ENCODE measurements at places on chromosomes 4 and X.

DNA sequence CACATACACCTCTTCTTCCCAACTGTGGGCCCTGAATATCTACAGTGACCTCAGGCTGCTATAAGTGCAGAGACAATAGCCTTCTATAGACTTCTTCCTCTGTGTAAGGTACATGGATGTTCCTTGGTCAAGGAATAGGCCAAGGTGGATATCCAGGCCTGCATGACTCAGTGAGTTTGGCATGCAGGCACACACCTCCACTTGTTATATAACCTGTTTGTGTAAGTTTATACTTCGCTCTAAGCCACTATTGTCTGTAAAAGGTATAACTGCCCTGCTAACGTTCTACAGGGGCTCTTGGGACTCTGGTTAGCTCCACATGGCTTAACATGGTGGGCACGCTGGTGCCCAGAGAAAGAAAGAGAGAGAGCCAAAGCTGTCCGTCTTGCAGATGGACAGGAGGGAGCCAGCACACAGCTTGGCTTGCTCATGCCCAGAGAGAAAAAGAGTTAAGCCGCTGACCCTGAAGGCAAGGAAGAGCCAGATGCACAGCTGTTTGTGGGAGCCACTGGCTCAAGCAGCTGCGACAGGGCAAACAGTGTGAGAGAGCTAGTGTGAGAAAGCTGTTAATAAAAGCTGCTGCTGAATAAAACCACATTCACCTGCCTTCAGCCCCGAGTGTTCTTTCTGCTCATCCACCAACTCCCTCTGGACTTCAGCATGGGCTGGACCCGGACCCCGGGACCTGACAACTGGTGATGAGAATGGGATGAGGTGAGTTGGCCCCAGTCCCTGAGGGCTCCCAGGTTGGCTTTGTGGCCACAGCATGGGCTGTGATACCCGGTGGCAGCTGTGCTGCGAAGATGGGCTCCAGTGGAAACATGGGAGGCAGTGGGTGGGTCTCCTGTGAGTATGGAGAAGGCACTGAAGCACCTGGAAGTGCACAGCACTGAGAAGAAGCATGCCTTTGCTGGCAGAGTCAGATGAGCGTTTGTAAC is 44.5 kb upstream of the ZBTB33 start:
- DNase-seq, result no peak

DNA sequence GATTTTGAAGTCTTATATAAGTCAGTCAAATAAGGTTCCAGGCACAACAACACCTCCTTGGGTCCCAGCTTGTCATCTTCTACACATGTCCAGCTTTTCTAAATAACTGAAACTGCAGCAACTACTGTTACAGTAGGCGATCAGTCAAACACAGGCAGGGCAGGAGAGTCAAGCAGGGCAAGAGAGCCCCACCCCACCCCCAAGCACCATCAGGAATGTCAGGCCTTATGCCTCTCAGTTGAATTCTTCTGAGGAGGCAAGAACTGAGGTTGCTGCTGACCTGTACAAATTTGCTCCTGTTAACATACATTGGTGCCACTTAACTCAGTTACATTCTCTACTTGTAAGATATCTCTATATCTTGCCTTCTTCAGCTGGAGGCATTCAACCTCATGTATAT is 608.8 kb upstream of the PCDH10 start:
- peak; percentile 36 for DNase-seq

DNA sequence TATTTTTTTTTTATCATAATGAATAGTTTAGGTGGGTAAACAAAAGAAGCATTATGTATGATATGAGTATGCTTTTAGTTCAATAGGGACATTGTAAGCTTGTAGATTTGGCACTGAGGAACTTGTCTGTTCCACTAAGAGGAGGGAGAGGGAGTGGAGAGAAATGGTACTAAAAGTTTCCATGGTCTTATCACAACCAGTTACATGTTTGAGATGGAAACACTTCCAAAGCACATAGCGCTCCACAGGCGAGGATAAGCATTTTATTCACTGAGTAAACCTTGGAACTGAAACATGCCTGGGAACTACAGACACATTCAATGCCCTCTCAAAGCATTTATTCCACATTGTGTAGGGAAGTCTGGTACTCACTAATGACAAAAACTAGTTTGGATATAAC is 15.5 kb downstream of the MYOZ2 start:
- DNase-seq, result no peak

DNA sequence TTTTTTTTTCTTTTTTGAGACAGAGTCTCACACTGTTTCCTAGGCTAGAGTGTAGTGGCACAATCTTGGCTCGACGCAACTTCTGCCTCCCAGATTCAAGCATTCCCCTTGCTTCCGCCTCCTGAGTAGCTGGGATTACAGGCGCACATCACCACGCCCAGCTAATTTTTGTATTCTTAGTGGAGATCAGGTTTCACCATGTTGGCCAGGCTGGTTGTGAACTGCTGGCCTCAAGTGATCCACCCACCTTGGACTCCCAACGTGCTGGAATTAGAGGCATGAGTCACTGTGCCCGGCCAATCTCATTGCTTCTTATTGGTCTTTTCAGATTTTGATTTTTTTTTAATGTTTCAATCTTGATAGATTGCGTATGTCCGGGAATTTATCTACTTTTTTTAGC is 124.4 kb downstream of the NBDY start:
- no peak for DNase-seq

DNA sequence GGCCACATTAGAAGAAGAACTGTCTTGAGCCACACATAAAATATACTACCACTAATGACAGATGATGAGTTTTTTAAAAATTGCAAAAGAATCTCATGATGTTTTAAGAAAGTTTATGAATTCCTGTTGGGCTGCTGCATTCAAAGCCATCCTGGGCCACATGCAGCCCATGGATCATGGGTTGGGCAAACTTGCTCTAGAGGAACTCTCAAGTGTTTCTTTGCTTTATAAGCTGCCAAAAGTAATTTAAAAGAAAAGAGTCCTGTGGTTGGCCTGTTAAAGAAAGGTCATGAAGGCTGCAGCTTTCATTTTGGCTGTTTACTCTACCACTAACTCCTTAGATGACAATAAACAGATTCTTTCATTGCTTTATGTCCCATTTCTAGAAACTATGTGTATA is 218.2 kb downstream of the SCFD2 start:
- DNase-seq, result no peak

DNA sequence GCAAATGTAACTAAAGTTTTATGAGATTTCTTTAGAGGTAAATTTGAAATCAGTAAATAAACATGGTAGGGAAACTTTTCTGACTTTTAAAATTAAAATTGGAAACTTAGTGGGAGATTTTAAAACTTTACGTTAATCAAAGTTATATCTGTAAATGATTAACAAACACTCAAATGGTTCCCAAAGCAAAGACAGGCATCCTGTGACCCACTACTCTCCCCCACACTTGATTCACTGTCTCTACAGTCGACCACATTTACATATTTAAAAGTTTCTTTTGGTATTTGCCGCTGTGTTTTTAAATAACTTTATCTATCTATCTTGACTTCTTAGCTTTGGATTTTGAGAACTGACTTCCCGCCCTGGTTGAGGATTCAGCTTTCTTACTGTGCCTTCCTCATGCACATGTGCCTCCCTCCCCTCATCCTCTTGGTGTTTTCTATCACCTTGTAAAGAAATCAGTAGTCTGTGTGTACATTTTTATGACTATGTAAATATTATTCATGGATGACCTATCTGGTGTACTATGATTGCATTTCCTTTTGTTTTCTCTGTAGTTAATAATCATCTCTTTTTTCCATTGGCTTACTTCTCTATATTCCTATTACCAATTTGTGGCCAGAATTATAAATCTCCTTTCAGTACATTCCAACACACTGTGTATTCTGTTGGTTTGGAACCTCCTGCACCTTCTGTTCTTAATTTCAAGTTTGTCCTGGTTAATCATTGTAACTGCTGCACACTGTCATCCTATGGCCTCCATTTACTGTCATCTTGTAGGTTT is 72.6 kb downstream of the WWC2 start:
- DNase-seq, result no peak

DNA sequence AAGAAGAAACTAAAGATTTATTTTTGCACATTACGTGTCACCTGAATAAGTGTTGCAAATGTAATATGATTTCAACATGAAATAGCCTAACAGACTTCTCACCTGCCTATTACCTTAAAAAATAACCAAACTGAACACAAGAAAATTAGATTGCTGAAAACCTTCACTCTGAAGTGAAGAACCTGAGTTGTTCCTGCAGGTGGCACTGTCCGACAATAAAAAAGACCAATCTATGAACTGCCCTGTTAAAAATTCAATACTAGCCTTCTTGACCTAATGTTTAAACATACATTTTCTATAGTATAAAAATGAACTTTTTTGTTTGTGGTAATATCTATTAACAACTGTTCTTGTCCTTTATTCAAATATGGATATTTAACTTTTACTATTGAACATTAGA is 69.2 kb upstream of the PNPLA4 start:
- DNase-seq, result peak; percentile 51

GRCh38 chr4:7259039-7259438 is 66.7 kb downstream of the SORCS2 start:
- no peak for DNase-seq

DNA sequence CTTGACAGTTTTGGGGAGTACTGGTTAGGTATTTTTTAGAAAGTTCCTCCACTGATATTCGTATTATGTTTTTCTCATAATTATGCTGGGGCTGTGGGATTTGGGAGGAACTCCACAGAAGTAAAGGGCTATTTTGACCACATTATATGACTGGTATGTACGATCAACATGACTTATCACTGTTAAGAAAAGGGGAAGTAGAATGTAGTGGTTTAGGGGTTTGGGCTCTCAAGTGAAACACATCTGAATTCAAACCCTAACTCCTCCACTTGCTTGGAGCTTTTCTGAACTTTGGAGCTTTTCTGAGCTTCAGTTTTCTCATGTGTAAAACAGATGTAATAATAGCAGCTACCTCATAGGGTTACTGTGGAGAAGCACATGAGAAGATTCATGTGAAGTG is 96.4 kb upstream of the C1GALT1C1 start:
- no peak for DNase-seq

GRCh38 chr4:87489678-87490077 is 39.5 kb downstream of the SPARCL1 start:
- no peak for DNase-seq

DNA sequence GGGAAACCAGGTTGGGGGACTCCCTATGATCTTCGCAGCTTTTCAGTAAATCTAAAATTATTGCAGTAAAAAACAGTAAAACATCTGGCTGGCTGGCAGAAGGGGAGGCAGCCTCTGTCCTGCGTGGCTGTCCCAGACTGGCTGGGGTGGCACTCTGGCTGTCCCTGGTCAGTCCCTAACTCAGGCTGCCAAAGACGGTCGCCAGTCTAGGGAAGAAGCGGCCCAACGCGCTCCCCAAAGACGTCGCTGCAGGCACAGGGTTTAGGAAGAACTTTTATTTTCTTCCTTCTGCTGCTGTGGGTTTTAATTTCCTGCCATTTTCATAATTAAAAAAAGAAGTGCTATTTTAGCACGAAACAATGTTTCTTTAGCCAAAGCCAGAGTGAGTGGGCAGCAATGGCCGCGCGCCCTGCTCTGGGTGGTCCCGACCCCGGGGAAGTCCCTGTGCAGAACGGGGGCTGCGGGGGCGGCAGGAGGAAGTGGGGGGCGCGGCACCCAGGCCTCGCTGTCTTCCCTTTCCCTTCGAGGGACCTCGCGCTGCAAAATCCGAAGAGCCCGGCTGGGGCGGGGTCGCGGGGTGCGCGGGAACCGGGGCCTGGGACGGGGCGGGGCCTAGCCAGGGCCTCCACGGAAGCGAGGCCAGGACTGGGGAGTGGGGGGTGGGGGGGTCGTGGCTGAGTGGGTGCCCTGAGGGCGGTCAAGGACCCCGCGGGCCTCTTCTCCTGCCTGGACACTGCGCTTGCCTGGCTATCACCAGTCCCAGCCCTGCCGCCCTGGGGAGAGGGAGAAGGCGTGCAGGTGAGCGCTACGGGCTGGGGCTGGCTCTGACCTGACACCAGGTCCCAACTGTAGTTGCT is 6.3 kb upstream of the LETM1 start:
- DNase-seq, result no peak

- DNase-seq, result peak; percentile 71
Observed at GRCh38 chr4:159077702-159078495, 25.0 kb upstream of the RAPGEF2 start.

- peak; percentile 5 for DNase-seq
Observed at GRCh38 chr4:112951362-112952312, 97.8 kb upstream of the ANK2 start.
